ENCODE measurements at places on chromosomes 3 and 15.

- DNase-seq: peak; percentile 27
Observed at GRCh38 chr15:68819495-68820294, 1.0 kb downstream of the ANP32A start.

GRCh38 chr3:58173669-58174398 lies 36.9 kb downstream of the DNASE1L3 start:
- DNase-seq: peak; percentile 11

- no peak for DNase-seq
Observed at GRCh38 chr3:185740133-185740532, 84.7 kb downstream of the IGF2BP2 start.

- no peak for DNase-seq
Observed at GRCh38 chr3:143657391-143657790, 190.9 kb downstream of the SLC9A9 start.

GRCh38 chr15:43317566-43318184 lies 12.7 kb downstream of the LCMT2 start:
- no peak for DNase-seq

DNA sequence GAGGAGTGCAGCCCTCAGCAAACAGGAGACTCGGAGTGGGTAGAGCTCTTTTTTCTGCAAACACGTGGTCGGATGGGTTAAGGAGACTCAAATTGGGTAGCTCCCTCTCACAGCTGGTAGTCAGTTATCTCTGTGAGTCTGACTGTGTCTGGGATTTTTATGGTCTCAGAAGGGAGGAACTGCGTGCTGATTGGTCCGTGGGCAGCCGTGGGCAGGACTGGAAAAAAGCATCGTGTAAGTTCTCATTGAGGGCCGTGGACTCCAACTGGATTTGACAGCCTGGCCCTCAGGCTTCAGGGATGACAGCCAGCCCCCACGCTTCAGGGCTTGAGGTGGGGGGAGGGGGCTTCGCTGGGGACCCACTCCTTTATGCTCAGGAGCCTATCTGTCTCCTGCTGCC lies 463.9 kb downstream of the EPHA3 start:
- no peak for DNase-seq

DNA sequence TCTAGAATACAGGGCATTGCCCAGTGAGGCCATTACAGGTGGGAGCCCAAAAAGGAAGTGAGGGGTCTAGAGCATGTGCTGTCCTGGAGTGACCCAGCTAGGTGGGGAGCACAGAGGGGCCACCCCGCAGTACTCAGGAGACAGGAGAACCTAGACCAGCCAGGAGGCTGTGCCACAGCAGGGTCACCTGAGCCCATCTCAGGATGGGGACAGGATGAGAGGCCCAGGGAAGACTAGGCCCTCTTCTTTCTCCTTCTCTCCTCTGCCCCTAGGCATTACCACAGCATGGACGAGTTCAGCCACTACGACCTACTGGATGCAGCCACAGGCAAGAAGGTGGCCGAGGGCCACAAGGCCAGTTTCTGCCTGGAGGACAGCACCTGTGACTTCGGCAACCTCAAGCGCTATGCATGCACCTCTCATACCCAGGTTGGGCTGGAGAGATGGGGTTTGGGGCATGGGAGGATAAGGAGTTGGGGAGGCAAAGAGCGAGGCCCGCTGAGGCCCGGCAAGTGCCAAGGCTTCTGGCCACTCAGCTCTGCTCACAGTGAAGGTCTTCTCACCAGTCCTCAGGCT lies 20.6 kb downstream of the LOXL1 start:
- no peak for DNase-seq

- peak; percentile 14 for DNase-seq
Observed at GRCh38 chr15:33104212-33104611, 90.3 kb downstream of the FMN1 start.

- DNase-seq: no peak
Observed at GRCh38 chr3:3627114-3627513, 172.1 kb upstream of the LRRN1 start.

DNA sequence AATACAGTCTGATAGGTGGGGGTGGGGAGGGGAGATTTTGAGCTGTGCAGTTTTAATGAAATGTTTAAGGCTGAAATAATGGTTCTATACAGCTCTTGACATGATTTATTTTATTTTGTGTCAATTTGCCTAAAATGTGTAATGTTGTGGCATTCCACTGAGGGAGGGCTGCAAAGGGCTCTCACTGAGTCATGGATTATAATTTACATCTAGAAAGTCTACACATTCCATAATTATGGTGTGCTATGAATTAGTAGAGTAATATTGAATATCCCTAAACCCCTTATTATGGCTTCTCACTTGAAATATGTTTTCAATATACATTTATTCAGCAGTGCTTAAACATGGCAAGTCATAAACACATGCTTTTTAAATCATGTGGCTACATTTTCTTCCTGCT lies 103.9 kb downstream of the RARB start:
- DNase-seq: no peak

Data from CD4-positive, alpha-beta T cell treated with Interleukin-2 at 100 ng/mL for 4 hours (primary cell).